Activated T-helper 1 cell treated with anti-CD3 and anti-CD28 coated beads, Interleukin-12 subunit alpha, Interleukin-12 subunit beta, Interleukin-2, Interleukin-4 antibody, amounts not matched to agents 30 ng/mL and 10 ng/mL and 1 ng/mL, durations not matched to agents 14 hours and 24 hours and 36 hours (primary cell): ENCODE measurements at places on chromosomes 5 and 9.

GRCh38 chr5:129399069-129399468 lies 61.0 kb upstream of the ADAMTS19 start:
- DNase-seq: no peak

DNA sequence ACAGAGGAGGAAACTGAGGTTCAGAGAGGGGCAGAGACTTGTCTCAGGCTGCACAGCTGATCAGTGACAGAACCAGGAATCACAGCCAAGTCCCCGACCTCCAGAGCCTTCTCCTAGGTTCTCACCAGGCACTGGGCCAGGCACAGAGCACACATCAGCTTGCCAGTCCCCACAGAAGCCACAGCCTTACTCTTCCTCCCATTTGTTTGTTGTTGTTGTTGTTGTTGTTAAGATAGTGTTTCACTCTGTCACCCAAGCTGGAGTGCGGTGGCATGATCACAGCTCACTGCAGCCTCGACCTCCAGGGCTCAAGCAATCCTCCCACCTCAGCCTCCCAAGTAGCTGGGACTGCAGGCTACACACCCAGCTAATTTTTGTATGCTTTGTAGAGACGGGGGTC lies 41.4 kb downstream of the NAIF1 start:
- peak; percentile 16 for DNase-seq

DNA sequence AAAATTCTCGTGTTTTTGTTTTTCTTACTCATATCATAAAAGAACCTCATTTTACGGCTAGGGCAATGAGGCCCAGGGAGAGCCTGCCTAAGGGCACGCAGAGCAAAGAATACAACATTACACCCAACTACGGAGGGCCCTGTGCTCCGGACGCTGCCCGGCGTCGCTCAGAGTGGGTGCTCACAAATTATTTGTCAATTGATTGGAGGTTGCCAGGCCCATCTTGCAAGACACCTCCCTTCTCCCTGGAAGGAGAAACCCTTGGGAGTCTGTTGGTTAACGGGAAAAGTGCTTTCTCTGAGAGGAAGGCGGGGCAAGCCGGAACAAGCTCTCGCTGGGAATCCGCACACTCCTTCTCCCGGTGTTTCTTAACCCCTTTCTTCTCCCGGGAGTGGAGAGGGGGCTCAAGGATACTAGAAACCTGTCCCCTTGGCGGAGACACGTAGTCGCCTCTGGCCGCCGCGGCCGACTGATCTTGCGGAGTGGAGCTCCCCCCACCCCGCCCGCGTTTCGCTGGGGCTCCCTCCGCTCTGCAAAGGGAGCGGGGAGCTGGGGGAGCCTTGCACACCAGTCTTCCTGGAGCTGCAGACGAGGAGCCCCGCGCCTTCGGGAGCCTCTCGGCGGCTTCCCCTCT lies 599.3 kb upstream of the SGCD start:
- DNase-seq: no peak

DNA sequence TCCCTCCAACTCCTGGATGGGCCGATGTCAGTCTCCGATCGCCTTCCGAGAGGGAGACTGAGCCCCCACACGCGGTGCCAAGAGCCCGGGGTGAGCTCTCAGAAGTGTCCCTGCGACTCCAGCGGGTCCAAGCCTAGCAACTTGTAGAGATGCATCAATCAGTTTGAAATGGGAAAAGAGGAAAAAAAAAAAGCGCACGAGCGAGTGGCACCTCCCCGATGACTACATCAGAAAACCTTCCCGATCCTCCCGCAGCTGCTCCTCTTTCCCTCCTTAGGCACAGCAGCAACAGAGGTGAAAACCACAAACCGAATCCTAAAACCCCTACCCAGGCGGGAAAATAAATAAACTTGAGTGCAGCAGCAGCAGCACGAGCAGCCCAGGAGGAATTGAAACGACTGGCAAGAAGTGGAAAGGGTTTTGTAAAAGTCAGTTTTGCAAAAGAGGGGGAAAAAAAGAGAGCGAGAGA lies 1.0 kb upstream of the EFNA5 start:
- no peak for DNase-seq

DNA sequence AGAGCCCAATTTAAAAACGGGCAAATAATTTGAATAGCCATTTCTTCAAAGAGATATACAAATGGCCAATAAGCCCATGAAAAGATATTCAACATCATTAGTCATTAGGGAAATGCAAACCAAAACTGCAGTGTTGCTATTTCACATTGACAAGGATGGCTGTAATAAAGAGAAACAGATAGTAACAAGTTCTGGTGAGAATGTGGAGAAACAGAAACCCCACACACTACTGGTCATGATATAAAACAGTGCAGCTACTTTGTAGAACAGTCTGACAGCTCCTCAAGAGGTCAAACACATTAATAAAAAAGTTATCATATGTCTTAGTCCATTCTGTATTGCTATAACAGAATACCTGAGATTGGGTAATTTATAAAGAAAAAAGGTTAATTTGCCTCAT lies 237.0 kb upstream of the GRAMD2B start:
- no peak for DNase-seq

DNA sequence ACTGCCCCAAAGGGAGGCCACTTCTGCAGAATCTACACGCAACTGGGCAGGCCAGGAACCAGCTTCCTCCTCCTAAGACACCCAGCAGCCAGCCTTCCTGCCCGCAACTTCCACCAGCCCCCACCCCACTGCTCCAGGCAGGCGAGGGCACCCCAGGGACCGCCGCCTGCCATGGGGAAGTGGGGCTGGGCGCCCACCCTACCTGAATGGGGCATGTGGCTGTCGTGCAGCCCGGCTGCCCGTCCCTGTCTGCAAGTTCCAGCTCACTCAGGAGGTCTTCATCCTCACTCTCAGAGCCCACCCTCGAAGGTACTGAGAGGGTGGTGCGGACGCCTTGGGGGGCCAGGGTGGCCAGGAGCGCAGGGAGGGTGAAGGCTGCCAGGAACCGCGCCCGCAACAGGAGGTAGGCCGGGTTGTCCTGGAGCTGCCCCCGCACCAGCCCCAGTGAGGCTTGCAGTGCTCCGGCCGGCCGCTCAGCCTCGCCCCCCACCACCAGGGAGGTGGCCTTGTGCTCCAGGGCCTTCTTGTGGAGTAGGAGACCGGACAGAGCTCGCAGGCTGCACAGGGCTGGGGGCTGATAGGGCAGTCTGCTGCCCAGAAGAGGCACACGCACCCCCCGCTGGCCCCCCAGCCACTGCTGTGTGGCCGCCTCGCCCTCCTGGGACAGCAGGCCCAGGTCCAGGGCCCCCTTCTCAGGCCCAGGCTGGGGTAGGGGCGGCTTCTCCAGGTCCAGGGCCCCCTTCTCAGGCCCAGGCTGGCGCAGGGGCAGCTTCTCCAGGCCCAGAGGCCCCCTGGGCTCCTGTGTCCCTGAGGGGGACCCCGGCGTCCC lies 4.1 kb upstream of the CARD9 start:
- DNase-seq: no peak

DNA sequence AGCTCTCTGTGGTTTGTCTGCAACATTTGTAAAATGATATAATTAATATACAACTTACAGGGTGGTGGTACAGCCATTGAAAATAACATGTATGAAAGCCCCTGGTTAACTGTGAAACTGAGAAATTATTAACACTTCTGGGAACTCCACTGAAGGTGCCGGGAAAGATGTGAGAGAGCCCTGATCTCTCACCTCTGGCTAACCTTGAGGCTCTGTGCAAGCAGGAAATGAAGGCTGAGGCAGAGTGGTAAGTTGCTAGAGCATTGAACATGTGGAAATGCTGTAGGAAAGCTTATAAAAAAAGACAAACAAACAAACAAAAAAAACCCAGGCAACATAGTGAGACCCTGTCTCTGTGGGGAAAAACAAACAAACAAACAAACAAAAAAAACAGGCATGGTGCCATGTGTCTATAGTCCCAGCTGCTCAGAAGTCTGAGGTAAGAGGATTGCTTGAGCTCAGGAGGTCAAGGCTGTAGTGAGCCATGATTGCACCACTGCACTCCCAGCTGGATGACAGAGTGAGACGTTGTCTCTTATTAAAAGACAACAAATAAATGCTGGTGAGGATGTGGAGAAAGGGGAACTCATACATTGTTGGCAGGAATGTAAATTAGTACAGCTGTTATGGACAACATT lies 7.5 kb downstream of the CATSPER3 start:
- DNase-seq: no peak

DNA sequence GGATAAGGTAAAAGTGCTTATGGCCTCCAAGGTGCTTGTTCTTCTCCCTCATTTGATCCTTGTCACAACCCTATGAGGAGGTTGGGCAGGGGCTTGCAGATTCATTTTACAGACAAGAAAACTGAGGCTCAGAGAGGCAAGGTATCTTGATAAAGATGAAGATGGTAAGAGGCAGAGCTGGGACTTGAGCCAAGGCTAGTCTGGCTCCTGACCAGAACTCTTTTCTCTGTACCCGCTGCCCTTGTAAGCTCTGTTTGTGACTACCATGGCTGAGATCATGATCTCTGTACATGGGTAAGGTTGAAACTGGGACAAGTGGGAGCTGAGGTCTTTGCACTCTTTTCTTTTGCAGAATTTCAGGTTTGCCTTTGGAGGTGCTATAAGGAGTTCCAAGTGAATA lies 33.6 kb downstream of the SEC61B start:
- DNase-seq: no peak

- no peak for DNase-seq
These were observed 6.0 kb upstream of the RBM22 start for GRCh38 chr5:150706776-150707390.

DNA sequence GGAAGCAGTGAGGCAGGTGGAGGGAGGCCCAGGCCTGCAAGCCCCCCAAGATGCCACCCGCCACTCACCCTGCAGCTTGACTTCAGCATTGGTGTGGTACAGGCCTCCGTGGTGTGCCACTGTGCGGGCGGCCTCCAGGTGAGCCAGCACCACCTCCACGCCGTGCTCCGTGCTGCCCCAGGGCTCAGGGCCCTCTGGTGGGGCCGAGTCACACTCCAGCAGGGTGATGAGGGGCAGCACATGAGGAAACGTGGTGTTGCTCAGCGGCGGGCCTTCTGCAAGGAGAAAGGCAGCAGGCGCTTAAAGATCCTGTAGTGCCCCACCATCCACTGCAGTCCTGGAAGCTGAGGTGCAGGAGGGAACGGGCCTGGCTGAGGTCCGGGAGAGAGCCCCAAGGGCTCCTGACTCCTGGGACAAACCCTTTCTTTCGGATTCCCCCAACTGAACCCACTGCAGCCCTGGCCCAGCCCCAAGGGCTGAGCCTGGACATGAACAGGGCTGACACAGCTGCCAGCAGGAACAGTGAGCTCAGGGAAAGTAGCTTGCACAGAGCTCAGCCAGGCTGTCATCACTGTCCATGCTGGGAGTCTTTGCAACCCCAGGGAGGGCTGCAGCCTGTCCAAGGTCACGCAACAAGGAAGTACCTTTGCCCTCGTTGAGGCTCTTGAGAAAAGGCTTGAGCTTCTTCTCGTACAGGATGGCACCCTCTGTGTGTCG lies 4.7 kb upstream of the TOR2A start:
- DNase-seq: no peak

DNA sequence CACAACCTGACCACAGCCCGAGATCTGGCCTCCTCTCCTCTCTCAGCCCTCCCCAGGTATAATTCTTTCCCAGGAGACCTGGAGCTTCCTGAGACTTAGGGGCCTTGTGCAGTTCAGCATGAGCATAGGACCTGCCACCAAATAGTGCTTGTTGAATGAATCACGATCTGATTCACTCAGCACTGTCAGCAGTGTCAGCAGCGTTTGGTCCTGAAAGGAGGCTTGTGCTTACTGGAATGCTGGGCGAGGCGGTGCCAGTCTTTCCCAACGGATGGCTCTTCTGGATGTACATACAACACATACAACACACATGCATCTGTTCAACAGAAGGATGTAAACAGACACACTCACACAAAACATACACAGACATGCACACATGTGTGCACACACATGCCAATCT lies 173.3 kb downstream of the COL23A1 start:
- no peak for DNase-seq

DNA sequence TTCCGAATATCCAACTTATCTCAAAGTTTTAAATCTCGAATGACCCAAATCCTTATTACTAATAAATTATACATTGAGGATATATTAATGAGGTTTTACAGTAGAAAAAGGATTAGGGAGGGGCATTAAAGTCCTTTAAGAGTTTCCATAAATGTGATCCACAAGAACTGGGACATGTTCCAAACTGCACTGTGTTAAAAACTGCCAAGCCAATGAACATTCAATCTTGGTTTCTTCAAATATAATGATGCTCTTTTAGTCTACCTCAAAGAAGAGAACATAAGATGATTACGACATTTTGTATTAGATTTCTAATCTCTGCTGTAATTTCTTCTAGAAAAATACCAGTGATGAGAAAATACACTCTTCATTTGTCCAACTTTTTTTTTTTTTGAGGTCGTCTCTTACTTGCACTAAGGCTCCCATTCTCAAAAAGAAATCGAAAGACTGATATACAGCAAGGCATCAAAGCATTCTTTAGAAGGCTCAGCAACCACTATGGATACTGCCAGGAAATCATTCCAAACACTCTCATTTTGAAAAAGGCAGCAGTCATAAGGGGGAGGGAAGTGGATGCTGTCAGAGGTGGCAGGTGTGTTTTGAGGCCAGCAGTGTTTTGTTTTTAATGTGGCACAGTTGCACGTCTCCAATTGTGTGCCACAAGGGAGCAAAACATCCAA lies 1.7 kb downstream of the PTAR1 start:
- no peak for DNase-seq

DNA sequence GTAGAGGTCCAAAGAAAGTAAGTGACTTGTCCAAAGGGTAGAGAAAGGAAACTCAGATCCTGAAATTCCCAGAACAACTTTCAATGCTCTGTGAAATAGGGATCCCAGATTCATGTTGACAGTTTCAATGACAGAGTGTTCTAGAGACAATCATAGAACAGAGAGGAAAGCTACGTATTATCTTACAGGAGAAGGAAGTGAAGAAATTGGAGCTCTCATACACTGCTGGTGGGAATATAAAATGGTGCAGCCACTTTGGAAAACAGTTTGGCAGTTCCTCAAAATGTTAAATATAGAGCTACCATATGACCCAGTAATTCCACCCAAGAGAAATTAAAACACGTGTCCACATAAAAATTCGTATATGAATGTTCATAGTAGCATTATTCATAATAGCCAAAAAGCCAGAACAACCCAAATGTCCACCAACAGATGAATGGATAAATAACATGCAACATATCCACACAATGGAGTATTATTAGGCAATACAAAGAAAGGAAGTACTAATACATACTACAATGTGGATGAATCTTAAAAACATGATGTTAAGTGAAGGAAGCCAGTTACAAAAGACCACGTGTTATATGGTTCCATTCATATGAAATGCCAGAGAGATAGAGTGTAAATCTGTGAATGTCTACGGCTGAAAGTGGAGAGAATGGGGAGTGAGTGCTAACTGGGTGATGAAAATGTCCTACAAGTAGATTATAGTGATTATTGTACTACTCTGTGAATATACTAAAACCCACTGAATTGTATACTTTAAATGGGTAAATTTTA lies 197.1 kb downstream of the NTRK2 start:
- no peak for DNase-seq
